ENCODE measurements at places on chromosomes 5 and 9.

DNA sequence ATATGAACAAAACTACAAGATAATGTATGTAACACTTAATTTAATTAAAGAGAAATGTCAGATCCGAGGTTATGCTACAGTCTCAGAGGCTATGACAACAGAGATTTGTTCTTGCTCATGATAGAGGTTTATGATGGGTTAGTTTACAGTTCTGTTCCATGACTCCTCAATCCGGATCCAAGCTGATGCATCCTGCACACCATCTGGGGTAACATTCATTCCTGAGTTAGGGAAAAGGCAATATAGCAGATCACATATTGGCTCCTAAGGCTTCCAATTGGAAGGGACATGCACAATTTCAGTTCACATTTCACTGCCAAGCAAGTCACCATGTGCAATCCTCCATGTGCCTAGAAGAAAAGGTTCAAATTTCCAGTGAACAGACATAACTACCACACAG is 40.4 kb downstream of the ABLIM3 start:
- no peak for DNase-seq

- peak; percentile 29 for DNase-seq
Measured at GRCh38 chr5:149886060-149886459, 58.5 kb downstream of the PDE6A start.

- DNase-seq = no peak
Measured at GRCh38 chr9:70534471-70534870, 120.0 kb upstream of the KLF9 start.

GRCh38 chr5:1519631-1520210 is 4.0 kb downstream of the LPCAT1 start:
- no peak for DNase-seq

DNA sequence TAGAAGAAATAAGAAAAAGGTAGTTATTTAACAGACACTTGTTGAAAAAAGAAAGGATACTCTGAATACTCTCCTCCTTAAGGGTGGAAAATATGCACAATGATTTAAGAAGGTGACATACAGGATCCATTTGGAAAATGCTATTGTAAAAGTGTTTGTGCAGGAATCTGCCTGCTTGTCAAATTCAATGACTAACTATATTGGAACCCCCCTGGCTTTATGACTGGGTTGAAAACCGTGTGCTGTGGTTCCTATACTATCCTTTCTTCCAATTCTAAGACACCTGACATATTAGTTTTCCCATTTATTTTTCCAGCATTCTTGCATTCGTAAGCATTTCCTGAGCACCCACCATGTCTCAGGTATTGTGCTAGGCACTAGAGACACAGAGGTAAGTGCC is 220.0 kb downstream of the GLIS3 start:
- DNase-seq = no peak

- no peak for DNase-seq
Measured at GRCh38 chr5:176550275-176550831, 1.2 kb downstream of the CDHR2 start.

DNA sequence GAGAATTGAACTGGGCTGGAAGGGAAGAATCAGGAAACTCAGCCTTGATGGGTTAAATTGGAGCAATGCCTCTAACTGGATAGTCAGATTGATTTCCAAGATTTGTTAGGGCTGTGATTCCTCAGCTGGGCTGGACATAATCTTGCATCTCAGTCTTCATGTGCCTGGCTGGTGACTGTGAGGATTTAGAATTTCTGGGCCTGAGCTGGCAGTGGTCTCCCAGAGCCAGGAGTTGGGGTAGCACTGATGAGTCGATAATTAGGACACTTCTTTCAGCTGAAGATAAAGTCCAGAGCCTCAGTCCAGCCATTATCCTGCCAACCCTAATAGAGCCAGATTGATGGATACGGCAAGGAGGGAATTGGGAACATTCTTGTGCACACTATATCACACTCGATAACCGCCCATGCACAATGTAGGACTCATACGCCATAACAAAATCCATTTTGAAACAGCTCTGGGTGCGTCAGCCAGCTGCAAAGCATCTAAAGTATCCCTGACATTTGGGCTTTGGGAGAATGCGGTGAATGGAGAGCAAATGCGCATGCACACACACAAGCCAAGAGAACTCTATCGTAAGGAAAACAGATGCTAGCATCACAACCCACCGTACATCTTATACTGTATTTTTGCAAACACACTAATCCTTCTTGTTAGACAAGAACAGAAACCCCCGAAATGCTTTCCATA is 405.1 kb upstream of the KLF4 start:
- no peak for DNase-seq

- DNase-seq = peak; percentile 55
Measured at GRCh38 chr5:170267431-170268152, 30.0 kb downstream of the LCP2 start.

- no peak for DNase-seq
Measured at GRCh38 chr5:173646692-173647091, 30.2 kb upstream of the BOD1 start.

DNA sequence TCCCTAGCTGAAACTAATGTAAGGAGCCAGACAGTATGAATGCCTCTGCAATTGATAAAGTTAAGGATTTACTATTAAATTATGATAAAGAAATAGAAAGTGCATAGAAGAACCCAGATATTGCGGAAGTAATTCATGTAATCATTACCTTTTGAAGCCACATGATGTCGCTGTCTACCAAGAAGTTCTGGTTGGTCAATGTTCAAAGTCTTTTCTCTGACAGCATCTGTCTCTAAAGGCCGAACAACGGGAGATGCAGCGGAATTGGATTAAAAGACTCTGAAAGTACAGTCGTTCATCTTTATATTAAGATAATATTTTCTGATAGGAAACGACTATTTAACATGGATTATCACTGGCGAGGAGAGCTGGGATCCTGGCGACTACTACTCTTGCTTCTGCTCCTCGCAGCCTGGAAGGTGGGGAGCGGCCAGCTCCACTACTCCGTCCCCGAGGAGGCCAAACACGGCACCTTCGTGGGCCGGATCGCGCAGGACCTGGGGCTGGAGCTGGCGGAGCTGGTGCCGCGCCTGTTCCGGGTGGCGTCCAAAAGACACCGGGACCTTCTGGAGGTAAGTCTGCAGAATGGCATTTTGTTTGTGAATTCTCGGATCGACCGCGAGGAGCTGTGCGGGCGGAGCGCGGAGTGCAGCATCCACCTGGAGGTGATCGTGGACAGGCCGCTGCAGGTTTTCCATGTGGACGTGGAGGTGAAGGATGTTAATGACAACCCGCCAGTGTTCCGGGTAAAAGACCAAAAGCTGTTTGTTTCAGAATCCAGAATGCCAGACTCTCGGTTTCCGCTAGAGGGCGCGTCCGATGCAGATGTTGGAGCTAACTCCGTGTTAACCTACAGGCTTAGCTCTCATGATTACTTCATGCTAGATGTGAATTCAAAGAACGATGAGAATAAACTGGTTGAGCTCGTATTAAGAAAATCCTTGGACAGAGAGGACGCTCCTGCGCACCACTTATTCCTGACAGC is at the start of gene PCDHA8:
TSS of gene PCDHA8 (plus strand) at position 210 of the 985 bp plus-strand sequence. CDS start at position 345, 135 bp downstream.
- DNase-seq = no peak

DNA sequence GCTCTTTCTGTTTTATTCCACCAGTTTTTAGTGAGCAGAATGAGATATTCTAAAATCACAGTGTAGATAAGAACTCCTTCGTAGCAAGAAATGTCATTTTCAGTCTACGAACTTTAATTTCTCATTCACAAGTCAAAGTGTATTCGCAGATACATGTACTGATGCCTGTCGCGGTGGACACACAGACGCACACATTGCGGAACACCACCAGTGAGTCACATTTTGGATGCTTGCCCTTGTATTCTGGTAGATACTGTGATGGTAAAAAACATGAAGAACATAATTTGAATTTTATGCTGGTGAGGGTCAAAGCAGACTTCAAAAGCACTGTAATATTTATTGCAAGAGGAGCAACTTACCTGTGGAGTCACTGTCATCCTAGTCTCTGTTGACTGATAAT is 4.7 kb upstream of the C9orf57 start:
- DNase-seq = no peak

DNA sequence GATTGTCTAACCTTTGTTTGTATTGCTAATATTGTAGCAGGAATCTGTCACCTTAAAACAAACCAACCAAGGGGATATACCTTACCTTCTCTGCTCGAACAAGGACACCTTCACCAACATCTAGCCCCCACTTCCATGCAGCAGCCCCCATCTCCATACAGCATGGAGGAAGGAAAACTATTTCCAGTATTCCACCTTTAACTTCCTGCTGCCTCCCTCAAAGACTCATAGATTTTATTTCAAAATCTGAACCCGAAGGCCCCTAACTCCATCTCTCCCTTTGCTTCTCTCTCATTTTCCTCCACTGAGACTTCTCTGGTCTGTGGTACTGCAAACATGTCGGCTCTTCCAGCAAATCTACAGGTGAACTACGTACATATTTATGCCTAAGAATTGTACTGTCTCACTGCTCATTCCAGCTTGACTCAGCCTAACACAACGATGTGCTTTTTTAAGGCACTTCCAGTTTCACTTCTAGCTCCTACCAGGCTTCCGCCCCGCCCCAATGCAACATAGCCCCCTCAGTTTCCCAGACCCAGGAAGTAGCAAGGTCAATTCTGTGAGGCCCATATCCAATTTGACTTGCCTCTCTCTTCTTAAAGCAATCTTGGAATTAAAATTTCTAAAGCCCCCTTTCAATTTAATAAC is 70.7 kb upstream of the RNF38 start:
- peak; percentile 61 for DNase-seq

DNA sequence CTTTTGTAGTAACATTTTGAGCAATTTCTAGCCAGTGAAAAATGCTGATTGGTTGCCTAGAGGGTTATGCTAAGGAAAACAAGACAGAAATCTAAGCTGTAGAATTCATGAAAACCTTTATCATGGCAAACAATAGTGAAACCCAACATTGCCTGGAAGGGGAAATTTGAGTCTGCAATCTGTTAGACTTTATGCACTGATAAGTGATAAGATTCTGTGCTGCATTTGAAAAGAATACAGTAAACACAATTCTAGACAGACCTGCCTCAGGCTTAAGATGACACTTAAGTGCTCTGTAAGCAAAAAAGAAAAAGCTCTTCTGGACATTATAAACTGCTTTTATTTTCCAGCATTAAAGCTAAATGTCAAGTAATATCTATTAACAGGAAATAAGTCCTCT is 519.3 kb downstream of the ISL1 start:
- no peak for DNase-seq

GRCh38 chr5:64742821-64743220 is 25.7 kb downstream of the SREK1IP1 start:
- no peak for DNase-seq

DNA sequence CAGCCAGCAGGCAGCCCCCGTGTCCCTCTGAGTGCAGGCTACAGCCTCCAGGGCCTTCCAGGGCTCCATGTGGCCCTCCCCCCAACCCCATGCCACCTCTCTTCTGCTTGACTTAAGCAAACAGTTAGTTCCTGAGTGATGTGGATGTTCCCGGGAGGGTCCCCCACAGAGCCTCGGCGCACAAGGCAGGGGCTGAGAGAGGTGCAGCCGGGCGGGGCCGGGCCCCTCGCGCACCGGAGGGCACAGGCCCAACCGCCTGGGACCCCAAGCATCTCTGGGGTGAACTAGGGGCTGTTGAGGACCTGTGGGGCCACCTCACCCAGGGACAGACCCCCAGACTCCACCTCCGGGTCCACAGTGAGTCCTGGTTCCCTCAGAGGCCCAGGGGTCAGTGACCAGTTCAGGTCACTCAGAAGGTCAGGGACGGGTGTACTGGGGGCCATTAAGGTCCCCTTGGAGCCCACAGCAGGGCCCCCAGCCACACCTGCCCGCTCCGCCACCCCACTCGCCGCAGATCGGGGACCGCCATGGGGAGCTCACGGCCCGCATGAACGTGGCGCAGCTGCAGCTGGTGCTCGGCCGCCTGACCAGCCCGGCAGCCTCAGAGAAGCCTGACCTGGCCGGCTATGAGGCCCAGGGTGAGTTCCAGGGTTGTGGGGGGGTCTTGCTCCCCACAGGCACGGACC is 13.2 kb downstream of the GPSM1 start:
- DNase-seq = no peak

- DNase-seq = no peak
Measured at GRCh38 chr9:101737165-101737704, 1.2 kb downstream of the GRIN3A start.

GRCh38 chr5:40594811-40595210 is 84.9 kb upstream of the PTGER4 start:
- DNase-seq = peak; percentile 33

GRCh38 chr9:87422999-87423398 is 74.7 kb upstream of the DAPK1 start:
- DNase-seq = no peak

GRCh38 chr9:89874351-89875321 is 269.8 kb downstream of the GADD45G start:
- no peak for DNase-seq

DNA sequence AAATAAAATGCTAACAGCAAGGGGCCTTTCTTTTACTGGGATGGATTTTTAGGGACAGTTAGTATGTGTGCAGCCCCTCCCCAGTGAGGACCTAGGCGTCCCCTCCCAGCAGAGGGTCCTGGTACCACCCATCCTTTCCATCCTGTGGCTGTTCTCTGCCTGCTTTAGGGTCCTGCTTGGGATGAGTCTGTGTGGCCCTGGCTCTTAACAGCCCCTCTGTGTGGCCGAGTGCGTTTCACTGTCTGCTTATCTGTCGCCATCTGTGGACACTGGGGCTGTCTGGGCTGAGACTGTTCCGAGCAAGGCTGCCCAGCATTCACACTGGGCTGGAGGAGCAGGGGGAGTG is 17.0 kb downstream of the WNK2 start:
- no peak for DNase-seq

DNA sequence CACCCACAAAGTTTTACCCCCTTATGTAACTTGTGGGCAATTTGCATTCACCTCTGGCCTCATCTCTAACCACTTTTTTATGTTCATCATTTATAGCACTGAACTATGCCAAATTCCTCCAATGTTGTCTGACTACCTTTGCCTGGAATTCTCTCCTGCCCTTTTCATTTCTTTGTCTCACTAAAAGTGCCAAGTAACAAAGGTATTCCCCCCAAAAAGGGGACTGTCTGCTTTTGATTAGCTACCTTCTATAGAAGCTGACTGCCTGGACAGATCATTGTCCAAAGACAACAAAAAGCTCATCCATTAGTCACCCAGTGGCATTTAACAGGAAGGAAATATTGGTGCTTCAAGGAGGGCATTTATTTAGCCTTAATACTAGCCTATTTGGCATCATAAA is 189.9 kb upstream of the VCAN start:
- DNase-seq = peak; percentile 51

- no peak for DNase-seq
Measured at GRCh38 chr5:95652849-95653248, 6.3 kb downstream of the RFESD start.

- no peak for DNase-seq
Measured at GRCh38 chr5:74412066-74412465, 228.5 kb downstream of the ENC1 start.

DNA sequence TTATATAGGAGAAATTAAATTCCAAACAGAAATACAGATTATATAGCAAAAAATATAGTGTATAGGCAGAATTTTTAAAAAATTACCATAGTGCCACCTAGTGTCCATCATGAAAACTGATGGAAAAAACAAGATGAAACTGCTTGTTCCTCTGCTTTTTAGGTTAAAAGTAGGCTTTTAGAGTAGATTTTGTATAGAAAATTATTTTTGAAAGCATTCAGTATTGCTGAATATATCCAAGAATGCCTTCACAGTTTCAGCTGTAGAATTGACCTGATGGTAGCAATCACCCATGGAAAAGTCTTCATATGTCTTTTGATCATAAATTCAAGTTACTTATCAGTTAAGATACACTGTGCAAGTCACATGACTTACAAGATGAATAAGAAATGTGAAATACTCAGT is 19.7 kb downstream of the RIOK2 start:
- DNase-seq = no peak

- DNase-seq = no peak
Measured at GRCh38 chr9:26112724-26113123, 434.5 kb upstream of the TUSC1 start.

- no peak for DNase-seq
Measured at GRCh38 chr5:126816649-126817048, 39.7 kb downstream of the LMNB1 start.
